Esophagus mucosa (tissue), 1 donor: ENCODE measurements at places on chromosomes 12 and 14. TPM values are rescaled to one million over a fixed set of nuclear protein-coding genes. Genes with fewer than 3 reads are reported as not detected.

DNA sequence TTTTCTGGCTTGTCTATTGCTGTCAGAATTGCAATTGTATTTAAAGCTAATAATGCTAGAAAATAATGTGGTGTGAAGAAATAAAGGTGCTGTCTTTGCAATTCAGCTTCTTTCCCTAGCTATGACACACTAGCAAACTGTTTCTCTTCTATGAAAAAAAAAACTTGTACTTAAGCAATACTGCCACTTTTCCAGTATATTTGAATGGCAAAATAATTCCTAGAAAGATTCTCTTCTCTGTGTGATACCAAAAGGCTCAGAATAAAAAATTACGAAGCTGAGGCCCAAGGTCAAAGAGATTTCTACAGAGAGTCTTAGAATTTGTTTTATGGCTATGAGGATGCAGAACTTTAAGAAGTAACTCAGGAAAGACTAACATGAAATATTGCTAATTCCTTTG is 235.5 kb downstream of the ADAMTS20 start:
- no peak for ATAC-seq

DNA sequence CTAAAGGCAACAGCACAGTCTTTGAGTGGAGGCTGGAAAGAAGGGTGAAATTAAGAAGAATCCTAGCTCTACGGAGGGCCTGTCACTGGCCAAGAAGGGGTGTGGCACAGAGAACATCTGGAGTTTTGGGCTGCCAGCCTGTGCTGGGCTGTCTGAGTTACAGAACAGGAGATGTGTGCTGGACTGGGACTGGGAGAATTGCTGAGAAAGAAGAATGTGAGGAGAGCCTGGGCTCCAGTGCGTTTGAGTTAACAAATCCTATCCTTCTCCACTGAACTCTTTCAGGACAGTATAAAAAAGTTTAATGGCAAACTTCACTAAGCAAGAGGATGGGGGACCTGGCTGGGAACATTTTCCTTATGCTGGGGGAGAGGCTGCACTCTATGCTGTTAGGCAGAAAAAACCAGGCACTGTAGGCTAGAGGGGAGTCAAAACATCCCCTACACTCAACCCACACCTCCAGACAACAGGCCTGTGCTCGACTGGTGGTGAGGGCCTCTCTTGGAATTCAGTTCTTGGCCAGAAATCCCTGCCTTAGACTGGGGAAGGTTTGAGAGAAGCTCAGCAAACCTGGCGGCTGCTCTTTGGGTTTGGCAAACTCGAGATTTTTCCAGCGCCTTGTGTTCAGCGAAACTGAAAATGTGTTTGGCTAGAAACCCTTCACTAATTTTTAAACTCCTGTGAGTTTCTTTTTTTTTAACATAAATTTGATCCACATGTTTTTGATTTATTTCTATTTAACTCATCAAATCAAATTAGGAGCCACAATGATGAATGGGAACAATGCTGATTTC is 217.3 kb downstream of the MON2 start:
- no peak for ATAC-seq

DNA sequence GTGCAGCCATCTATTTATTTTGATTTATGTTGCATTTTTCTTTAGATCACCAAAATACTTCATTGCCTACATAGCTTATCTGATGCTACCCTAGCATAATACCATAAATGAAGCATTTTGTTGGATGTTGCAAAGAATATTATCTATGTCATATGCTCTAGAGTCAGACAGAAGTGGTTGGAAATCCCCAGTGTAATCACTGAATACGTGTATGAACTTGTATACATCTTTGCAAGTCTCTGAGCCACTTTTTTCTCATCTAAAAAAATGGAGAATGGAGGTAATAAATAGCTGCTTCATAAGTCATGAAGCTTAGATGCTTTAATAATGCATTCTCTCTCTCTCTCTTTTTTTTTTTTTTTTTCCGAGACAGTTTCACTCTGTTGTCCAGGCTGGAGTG is 18.5 kb downstream of the EVL start:
- ATAC-seq = peak; percentile 43

- ATAC-seq = no peak
These were observed 240.3 kb upstream of the TMPO start for GRCh38 chr12:98275131-98275475.

DNA sequence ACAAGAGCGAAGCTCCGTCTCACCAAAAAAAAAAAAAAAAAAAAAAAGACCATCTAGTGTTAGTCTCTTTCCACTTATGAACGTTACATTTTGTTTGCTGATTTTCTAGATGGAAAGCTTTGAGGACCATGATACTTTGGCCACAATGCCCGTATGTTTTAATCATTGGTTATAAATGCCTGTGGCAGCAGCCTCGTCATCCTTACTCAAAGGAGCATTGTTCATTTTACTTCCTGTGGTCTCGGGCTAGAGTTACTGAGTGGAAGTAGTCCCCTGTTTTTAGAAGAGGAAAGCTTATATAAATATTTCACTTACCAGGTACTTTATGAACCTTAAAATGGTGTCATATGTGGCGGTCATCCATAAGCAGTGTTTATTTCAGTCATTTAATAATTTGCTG is 359.9 kb downstream of the AEBP2 start:
- no peak for ATAC-seq

DNA sequence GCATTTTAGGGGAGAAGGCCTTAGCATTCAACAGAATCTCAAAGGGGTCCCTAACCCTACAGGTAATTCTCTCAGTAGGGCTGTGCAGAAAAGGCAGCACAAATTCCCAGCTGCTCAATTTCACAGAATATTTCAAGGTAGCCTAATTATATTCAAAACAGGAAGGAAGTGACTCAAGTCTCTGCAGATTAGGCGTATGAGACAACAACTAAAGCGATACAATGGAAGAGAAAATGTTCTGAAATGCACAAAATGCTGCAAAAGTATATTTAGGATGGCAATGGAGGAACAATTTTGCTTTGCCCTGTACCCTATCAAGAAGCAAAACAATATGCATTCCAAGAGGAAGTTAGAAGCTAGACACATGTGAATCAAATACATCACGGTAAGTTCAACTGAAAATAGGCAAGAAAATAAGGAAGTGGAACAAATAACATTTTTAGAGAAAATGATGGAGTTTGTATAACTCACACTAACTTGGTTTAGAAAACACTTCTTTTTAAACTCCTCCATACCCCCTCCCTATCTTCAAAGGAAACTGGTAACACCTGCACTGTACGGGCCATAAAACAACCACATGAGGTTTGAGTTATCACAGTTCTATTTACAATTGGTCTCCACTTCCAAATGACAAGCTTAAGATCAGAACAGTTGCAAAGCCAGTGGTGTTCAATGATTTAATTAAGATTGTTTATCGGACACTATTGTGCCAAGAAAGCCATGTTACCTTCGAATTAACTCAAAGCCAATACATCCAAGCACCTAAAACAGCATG is 1.6 kb downstream of the GIT2 start:
- ATAC-seq = no peak

GRCh38 chr14:104188727-104189400 is 50.5 kb downstream of the KIF26A start:
- no peak for ATAC-seq

DNA sequence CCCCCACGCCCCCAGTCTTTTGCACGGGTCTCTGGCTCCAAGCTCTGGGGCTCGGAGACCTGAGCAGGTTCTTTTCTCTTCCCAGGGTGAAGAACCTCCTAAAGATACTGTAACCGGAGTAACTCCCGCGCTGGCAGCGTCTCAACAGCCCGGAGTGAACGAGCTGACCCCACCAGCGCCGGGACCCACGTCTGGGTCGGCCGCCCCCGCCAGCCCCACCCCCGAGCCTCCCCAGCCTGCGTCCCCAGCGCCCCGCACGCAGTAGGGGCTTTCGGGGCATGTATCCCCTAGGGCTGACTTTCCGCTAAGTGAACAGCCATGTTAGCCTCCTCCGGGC is 858 bp downstream of the SLC35F4 start:
- no peak for ATAC-seq

- ATAC-seq = no peak
These were observed 97.0 kb downstream of the PHETA1 start for GRCh38 chr12:111271674-111272418.

- ATAC-seq = no peak
These were observed 1224.9 kb upstream of the TMEM132C start for GRCh38 chr12:127041985-127042625.

DNA sequence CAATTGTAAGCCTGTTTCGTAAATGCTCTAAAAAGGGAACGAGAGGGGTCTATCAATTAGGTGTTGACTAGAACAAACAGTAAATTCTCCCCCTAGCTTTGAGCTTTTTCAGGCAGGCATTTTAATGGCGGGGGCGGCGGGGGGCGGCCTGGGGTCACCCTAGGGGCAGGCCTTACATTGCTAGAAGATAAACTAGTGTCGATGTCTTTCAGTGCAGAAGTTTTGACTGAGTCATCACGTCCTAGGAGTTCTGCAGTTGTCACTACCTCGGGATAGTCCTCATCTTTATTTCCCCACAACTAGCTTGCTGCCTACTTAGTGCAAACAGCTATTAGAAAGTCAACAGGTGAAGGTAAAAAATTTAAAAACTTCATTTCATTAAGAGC is 1.6 kb downstream of the ATP6V1D start:
- ATAC-seq = no peak

GRCh38 chr14:99724196-99724891 is 40.2 kb downstream of the CYP46A1 start:
- ATAC-seq = no peak

GRCh38 chr12:113149361-113150150 is at the start of gene CFAP73:
Gene CFAP73 (plus strand): TSS chr12:113149724. CDS start chr12:113149858, 134 bp downstream.
- ATAC-seq = peak; percentile 65

- ATAC-seq = no peak
These were observed 21.4 kb downstream of the WNT5B start for GRCh38 chr12:1650260-1650977.

GRCh38 chr12:95762123-95762785 is 28.3 kb downstream of the NTN4 start:
- ATAC-seq = no peak

GRCh38 chr12:31218203-31219025 is 107.5 kb downstream of the SINHCAF start:
- ATAC-seq = no peak

- ATAC-seq = peak; percentile 52
These were observed 102.7 kb upstream of the ST8SIA1 start for GRCh38 chr12:22437031-22437806.

- ATAC-seq = no peak
These were observed 23.4 kb upstream of the EID3 start for GRCh38 chr12:104280111-104280510.

- no peak for ATAC-seq
These were observed 1035.0 kb downstream of the SLC16A7 start for GRCh38 chr12:60630796-60631195.

DNA sequence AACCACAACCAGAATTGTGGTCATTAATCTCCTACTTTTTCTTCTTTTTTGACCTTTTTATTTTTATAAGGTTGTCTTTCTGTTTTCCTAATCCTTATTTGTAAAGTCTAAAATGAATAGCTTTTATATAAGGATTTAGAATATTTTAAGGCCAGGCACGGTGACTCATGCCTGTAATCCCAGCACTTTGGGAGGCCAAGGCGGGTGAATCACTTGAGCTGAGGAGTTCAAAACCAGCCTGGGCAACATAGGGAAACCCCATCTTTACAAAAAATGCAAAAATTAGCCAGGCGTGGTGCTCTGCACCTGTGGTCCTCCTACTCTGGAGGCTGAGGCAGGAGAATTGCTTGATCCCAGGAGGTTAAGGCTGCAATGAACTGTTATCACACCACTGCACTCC is 55.1 kb downstream of the IFT81 start:
- ATAC-seq = no peak

GRCh38 chr12:76308866-76309265 is 39.3 kb downstream of the BBS10 start:
- ATAC-seq = no peak

GRCh38 chr12:55762646-55763045 is 19.7 kb downstream of the GDF11 start:
- no peak for ATAC-seq

DNA sequence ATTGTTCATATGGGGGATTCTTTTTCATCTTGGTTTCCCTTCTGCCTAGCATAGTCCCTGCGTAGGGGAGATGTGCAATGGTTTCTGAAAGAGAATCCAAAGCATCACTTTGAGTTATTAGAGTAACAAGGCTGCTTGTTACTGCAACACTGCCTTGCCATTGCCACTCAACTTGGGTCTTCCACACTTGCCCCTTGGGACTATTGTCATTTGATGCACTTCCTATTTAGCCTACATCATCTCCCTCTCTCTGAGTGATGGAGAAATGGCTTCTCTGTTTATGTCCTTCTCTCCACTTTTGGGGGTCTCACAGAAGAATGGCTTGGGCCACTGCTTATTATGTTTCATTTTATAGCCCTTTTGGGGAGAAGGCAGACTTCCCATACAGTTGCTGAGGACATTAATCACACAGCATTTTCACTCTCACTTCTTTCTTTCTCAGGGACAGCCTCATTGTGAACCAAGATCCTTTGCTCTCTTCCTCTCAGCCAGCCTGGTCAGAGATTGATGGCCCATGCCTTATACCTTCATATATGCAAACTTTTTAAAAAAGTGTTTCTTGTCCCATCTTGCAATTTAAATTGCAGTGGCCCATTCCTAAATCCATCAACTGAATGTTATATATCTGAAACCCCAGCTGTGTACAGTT is 50.8 kb upstream of the POC1B start:
- ATAC-seq = no peak

Gene RHOF
- total RNA-seq = 5.9 TPM

Gene BIN2
- 1.5 TPM for total RNA-seq

Gene MYO1A
- total RNA-seq = 0.52 TPM

Gene CCDC85C
- total RNA-seq = 50.2 TPM

Gene GLT1D1
- 0.64 TPM for total RNA-seq

Gene TMEM229B
- 0.80 TPM for total RNA-seq

Gene CRY1
- 5.0 TPM for total RNA-seq

Gene CMA1
- 0.64 TPM for total RNA-seq

Gene LIN7A
- total RNA-seq = 0.56 TPM

Gene REP15
- 0.40 TPM for total RNA-seq
